ENCODE measurements at places on chromosomes 4 and X.

- DNase-seq, result no peak
These were observed 25.0 kb downstream of the NKX1-1 start for GRCh38 chr4:1381181-1381621.

- DNase-seq, result no peak
These were observed 1.0 kb downstream of the TNIP2 start for GRCh38 chr4:2754848-2755819.

DNA sequence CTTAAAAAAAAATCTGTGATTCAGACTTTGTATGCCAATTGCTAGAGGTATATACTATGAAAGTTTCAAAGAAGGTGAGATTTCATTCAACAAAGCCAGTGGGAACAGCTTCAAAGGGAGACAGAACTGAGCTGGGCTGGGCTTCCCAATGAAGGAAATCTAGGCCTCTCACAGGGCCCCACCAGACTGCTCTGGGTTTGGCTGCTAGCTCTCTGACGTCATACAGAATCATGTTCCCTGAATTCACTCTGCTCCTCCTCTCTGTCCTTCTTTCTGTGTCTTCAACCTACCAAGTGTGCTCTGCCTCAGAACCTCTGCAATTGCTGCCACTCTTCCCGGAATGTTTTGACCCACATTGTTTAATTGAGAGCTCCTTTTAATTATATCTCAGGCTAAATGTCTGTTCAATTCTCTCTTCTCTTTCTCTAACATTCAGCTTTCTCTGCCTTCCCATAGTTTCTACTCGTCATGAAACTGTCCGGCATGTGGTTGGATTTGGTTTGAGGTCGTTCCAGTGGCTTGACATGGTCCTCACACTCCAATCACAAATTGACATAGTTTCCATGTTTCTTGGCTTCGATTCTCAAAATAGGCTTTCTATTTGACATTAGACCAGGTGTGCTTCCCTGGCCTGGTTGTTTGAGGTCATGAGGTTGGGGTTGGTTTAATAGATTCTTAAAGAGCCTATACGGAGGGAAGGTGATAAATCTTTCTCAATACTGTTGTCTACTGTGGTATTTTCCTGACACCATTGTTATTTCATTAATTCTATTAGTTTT is 282.1 kb upstream of the EMCN start:
- no peak for DNase-seq

DNA sequence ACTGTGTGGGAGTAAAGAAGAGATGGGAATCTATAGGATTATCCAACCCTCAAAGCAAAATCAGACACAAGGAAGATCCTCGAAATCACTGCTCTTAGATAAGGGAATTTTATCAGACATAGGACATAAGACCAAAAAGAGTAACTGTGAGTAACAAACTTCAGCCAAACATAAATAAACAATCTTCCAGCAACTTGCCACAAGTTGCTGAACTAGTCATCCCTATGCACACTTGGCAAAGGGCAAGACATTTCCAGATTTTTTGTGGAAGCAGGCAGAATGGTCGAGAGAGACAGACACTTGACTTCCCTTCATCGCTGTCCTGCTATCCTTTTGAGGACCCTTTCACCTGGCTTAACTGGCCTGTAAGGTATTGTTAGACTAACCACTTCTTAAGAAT is 89.6 kb downstream of the KCNIP4 start:
- no peak for DNase-seq

GRCh38 chr4:112201915-112202505 is 29.6 kb upstream of the AP1AR start:
- DNase-seq, result no peak

- no peak for DNase-seq
These were observed 5.2 kb upstream of the SORCS2 start for GRCh38 chr4:7187168-7187535.

GRCh38 chrX:47497271-47497888 is 14.4 kb upstream of the ZNF41 start:
- DNase-seq, result peak; percentile 38

- no peak for DNase-seq
These were observed 7.5 kb upstream of the ACSL1 start for GRCh38 chr4:184833046-184833838.

- peak; percentile 40 for DNase-seq
These were observed 25.9 kb downstream of the ZNF721 start for GRCh38 chr4:472881-473569.

DNA sequence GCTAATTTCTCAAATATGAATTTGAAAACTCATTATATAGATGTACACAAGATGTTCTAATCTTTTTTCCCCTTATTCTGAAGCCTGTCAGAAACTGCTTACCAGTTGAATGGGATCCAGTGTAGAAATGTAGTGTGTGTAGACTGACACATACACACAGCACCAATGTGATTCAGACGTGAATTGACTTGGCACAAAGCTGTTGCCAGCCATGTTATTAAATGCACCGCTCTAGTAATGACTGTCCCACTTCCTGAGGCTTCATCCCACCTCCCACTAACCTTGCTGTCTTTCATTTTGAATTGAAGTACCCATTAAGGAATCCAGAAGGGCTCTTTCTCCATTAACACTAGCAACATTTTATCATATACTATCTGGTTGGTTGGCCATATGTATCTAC is 146.6 kb downstream of the PPA2 start:
- no peak for DNase-seq

DNA sequence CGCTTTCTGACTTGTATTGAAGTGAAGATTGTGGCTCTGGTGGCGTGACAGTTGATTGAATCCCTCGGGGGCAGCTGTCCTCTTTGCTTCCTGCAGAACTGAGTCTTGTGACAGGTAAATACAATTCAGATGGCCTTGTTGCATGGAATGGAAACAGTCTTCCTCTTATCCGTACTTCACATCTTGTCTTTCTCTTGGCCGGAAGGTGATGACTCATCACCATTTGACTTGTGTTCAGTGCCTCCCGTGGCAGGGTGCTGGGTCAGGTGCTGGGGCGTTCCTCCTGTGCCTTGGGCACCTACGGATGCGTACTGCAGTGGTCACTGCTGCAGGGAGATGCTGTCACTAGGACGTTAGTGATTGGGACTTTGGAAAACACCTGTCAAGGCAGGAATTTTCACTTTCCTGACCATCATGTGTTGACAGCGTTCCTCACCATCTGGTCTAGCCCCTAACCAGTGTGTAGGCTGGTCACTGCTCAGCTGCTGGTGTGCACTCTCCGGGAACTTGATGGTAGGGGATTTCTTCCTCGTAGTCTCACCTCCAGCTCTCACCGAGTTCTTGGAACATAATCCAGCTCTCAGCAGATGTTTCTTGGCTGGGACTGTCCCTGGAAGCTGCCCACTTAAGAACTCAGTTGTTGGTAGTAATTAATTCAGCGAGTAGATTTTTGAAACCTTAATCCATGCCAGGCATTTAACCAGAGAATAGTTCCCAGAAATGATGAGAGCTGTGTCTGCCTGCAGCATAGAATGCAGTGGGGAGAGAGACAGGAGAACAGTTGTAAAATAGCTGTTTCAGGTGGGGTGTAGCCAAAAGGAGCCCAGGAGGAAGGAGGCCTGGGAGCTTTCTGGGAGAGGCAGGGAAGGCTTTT is 7.2 kb downstream of the TBC1D14 start:
- no peak for DNase-seq

DNA sequence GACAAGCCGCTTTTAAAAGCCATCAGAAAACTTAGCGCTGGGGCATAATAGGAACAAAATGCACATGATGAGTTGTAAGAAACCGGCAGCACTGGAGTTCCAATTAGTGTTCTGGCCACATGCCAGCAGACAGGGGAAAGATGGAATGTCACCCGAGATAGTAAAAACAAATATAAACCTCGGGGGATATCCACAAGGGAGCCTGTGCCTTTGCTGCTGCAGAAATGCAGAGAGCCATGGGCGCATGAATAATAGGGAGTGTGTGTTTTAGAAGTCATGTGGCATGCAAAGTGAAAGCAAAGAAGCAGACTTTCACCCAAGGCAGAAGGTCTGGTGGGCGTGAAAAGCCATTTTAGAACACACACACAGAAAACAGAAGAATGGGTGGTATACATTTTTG is 19.1 kb downstream of the GPRASP3 start:
- peak; percentile 14 for DNase-seq

- DNase-seq, result no peak
These were observed 26.9 kb upstream of the GJB1 start for GRCh38 chrX:71195964-71196649.

All from lung (tissue), 17 donors.